ENCODE measurements at places on chromosomes 13 and 19. TPM values are rescaled to one million over a fixed set of nuclear protein-coding genes. Genes with fewer than 3 reads are reported as not detected.

- DNase-seq: no peak
Measured at GRCh38 chr19:32103541-32103940, 241.9 kb upstream of the ZNF507 start.

- DNase-seq: no peak
Measured at GRCh38 chr13:37360556-37360955, 238.0 kb downstream of the POSTN start.

DNA sequence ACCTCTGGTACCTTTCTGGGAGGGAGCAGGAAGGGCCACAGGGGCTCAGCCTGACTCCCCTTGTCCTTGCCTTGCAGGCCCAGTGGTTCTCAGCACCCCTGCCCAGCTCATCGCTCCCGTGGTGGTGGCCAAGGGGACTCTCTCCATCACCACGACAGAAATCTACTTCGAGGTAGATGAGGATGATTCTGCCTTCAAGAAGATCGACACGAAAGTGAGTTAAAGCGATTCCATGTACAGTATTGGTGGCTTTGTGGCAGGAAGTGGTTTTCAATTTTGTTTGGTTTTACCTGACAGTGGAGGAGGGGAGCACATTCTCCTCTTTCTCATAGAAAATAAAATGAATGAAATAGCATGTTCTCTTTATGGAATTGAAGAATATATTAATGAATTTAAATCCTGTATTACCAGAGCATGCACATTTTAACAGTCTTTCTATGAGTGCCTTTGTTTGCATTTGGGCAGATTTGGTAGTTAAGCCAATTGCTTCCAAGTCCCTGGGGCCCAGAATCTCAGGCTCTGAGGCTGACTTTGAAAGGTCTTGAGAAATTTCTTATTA, 4.1 kb downstream of the MAB21L1 start:
- DNase-seq: no peak

TPRX2 gene
- polyA plus RNA-seq: not detected

GRCh38 chr13:49604570-49604969, 19.2 kb upstream of the RCBTB1 start:
- no peak for DNase-seq

GRCh38 chr13:49165798-49166752, 54.1 kb upstream of the MLNR start:
- DNase-seq: no peak

- no peak for DNase-seq
Measured at GRCh38 chr19:43331435-43332010, 22.0 kb upstream of the CD177 start.

SIAH3 gene
- 0.19 TPM for polyA plus RNA-seq

DNA sequence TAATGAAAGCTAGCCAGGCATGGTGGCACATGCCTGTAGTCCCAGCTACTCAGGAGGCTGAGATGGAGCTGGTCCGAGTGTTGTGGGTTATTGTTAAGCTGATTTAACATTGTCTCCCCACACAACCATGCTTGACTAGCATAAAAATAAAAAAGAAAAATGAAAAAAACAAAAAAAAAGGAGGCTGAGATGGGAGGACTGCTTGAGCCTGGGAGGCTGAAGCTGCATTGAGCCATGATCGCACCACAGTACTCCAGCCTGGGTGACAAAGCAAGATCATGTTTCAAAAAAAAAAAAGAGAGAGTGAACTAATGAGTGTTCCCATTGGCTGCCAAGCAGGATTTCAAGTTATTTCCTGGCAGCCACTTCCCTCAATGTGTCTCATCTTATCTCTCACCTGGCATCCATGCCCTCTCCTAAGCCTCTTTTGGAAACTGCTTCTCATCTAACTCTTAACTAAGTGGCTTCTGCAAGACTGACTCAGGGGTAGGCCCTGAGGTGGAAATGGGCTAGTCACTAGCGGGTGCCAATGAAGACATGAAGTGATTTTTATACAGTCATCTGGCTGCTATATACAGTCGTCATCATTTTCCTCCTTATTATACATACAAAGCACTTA, 4.9 kb downstream of the THAP8 start:
- DNase-seq: no peak

CEACAM16 gene
- polyA plus RNA-seq: not detected

- DNase-seq: no peak
Measured at GRCh38 chr13:62837895-62838294, 1422.2 kb upstream of the PCDH20 start.

ZNF709 gene
- 2.5 TPM for polyA plus RNA-seq

DNA sequence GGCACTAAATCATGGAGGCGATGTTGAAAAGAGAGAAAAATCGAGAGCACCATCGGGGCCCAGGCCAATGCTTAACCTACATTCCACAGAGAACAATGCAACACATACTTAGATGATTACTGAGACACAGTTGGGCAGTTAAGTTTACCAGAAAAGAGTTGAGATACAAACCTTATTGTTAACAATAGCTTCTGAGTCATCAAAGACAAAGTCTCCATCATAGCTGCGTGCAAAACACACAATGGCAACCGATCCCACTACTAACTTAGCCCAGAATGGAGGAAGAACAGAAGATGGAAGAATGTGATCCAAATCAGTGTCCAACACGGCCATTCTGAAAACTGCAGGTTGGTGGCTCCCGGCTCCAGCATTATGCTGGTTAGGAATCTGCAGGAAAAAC, 6.2 kb downstream of the TMTC4 start:
- no peak for DNase-seq

- peak; percentile 45 for DNase-seq
Measured at GRCh38 chr19:16327911-16328823, 3.5 kb downstream of the KLF2 start.

- DNase-seq: no peak
Measured at GRCh38 chr13:65985612-65986011, 1244.5 kb downstream of the PCDH9 start.

C13orf42 gene
- polyA plus RNA-seq: not detected

ATXN8OS gene
- polyA plus RNA-seq: 0.12 TPM

DNA sequence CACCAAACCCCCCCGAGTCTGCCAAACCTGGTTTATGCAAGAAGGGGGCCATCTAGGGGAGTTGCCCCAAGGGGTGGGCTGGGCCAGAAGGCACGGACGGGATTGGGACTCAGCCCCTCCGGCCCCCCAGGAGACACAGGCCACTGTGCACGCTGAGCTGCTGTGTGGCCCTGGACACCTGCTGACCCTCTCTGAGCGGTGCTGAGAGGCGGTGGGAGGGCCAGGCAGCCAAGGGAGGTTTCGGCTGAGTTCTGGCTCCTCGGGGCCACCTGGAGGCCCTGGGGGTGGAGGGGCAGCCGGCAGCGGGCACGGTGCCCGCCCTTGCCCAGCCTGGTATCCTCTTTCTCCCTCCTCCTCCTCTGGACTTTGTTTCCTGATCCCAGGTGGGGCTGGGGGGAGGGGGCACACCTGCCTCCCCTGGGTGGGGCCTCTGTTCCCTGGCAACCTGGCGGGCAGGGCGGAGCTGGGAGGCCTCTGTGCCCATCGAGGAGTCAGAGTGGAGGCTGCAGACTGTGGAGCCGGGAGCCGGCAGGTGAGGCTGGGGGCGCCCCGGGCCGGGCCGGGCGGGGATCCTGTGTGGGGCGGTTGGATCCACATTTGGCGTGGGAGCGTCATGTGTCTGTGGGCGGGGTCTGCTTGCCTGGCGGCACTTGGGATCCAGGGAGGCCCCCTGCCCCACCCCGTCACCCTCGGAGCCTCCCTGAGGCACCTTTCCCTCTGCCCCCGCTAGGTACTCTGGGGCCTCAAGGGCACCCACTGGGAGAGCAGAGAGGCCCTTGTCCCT, at the start of gene MISP:
TSS of gene MISP (plus strand) at position 473 of the 784 bp plus-strand sequence. CDS start 5,835 bp downstream, outside the sequence.
- peak; percentile 99 for DNase-seq

GRCh38 chr19:16033136-16033530, 43.2 kb upstream of the TPM4 start:
- no peak for DNase-seq

C2CD4C gene
- 3.0 TPM for polyA plus RNA-seq

DNA sequence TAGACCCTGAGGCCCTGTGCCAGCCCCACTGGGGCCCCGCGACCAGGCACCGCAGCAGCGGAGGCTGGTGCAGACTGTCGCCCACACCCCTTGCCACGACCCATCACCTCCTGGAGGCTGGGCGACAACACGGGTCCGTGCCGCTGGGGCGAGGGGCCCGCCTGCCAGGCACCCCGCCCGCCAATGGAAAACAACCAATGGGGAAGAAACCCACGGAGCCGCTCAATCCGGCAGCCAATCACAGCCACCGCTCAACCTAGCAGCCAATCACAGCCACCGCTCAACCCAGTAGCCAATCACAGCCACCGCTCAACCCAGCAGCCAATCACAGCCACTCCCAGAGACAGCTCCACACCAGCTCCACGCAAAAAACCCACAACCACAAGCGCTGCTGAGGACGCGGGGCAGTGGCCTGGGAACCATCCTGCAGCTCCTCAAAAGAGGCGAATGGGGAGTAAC, 29.7 kb downstream of the GPX4 start:
- no peak for DNase-seq

DNA sequence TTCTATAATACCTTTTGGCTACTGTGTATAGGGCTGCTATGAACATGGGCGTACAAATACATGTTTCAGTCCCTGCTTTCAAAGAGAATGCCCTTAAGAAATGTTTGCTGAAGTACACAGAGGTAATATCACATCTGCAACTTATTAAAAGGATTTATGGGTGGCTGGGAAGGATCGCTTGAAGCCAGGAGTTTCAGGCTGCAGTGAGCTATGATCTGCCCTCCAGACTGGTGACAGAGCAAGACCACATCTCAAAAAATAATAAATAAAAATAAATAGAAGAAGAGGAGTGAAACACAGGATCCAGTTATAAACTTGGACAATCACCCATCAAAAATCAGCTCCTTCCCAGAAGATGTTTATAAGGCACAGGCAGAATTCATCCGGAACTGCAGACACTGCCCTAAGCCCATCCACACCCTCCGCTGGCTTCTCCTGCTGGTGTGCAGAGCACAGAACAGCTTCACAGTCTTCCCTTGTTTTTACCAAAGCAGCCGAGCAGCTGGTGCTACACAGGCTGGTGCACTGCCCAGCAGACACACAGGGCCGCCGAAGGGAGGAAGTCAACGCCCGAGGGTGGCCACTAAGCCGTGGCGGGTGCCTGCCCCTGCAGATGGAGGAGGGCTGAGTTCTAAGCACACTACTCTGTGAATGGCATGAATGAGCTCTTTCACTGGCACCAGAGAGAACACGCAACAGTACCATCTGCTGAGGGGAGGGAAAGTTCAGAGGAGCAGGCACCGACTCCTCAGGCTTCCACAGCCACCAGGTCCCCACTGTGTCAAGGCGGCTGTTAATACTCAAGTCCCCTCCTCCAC, 44.0 kb downstream of the BRD4 start:
- peak; percentile 21 for DNase-seq

DNA sequence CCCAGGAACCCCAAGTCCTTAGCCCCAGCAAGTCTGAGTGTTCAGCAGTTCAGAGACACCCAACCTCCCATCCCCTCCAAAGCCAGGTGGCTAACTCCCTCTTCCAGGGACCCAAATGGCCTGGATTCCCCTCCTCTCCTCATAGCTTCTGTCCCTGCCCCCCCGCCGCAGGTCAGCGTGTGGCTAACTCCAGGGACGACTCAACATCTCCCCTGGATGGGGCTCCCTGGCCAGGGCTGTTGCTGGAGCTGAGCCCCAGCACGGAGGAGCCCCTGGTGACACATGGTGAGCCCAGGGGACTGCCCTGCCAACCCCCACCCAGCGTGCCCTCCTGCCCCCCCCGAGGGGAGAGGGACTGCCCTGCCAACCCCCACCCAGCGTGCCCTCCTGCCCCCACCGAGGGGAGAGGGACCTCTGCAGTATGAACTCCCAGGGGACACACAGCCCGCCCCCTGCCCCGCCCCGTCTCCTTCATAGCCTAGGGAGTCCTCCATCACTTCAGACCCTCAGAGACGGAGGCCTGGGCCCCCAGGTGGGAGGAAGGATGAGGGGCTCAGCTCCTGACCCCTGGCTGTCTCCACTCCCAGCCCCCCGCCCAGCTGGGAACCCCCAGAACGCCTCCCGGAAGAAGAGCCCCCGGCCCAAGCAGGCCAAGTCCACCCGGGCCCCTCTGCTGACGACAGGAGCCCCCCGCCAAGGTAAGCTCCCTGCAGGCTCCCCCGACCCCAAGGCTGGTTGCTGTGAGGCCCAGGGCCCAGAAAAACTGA, 1.7 kb downstream of the SSC5D start:
- no peak for DNase-seq

GRCh38 chr19:12574036-12574435, 22.8 kb upstream of the ZNF564 start:
- no peak for DNase-seq

GRCh38 chr19:12792051-12792852, 966 bp downstream of the JUNB start:
- no peak for DNase-seq

RASIP1 gene
- polyA plus RNA-seq: 6.9 TPM

DNA sequence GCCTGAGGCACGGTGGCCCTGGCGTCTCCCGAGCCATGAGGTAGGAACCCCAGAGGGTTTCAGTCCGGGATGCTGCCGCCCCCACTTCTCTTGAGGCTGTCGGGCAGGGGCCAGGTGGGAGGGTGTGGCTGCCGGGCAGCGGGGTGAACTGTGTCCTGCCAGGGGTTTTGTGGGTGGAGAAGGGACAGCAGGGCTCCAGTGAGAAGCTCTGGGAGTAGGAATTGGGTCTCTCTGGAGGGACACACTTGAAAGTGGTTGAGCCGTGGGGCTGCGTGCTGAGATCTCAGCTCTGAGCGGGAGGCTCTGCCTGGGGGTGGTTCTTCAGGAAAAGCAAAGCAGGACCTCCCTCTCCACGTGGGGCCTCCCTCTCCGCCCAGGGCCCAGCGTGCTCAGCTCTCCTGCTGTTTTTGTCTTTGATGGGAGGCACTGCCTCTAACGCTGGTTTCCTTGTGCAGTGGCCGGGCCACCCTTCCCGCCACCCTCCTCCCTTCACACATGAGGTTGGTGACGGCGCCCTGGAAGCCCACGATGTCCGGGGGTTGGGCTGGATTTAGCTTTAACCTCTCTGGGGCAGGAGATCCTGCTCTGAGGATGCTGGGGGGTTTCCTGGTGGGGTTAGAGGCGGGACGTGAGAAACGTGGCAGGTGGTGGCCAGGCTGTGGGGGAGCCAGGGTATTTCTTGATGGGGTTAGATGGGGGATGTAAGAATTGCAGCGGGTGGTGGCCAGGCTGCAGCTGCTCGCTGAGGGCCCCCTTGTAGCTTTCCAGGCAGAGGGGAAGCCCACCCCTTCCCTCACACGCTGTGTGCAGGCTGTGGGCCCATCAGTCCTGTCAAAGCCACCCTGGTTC, 15.3 kb upstream of the ZNF554 start:
- DNase-seq: no peak

GRCh38 chr19:11482384-11483050, 1.7 kb upstream of the ELAVL3 start:
- peak; percentile 72 for DNase-seq

ZNF154 gene
- 20.3 TPM for polyA plus RNA-seq

GRCh38 chr13:45807520-45808099, 43.9 kb downstream of the SIAH3 start:
- peak; percentile 21 for DNase-seq

DNA sequence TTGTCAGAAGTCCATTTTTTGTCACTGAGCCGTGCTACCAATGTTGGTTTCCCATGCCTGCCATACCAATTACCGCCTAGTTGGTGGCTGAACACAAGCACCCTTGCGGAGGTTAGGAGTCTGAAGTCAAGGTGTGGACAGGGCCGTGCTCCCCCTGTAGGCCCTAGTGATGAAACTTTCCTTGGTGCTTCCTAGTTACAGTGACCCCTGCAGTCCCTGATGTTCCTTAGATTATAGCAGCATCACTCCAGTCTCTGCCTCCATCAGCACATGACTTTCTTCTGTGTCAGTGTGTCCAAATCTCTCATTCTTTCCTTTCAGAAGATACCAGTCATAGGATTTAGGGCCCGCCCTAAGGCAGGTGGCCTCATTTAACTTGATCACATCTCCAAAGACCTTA, 99.0 kb downstream of the MYO16 start:
- no peak for DNase-seq

MEIS3 gene
- polyA plus RNA-seq: 19.7 TPM

- DNase-seq: peak; percentile 46
Measured at GRCh38 chr19:15265850-15266248, 33.6 kb upstream of the EPHX3 start.
